Stimulated activated CD8-positive, alpha-beta memory T cell treated with anti-CD3 and anti-CD28 coated beads, Interleukin-7, amount 100 ng/mL, for 1 hour (primary cell): ENCODE measurements at places on chromosomes 4 and X.

GRCh38 chrX:71935476-71935875, 24.8 kb downstream of the NHSL2 start:
- no peak for DNase-seq

GRCh38 chr4:156837625-156838345, 133.8 kb downstream of the PDGFC start:
- DNase-seq, result no peak

DNA sequence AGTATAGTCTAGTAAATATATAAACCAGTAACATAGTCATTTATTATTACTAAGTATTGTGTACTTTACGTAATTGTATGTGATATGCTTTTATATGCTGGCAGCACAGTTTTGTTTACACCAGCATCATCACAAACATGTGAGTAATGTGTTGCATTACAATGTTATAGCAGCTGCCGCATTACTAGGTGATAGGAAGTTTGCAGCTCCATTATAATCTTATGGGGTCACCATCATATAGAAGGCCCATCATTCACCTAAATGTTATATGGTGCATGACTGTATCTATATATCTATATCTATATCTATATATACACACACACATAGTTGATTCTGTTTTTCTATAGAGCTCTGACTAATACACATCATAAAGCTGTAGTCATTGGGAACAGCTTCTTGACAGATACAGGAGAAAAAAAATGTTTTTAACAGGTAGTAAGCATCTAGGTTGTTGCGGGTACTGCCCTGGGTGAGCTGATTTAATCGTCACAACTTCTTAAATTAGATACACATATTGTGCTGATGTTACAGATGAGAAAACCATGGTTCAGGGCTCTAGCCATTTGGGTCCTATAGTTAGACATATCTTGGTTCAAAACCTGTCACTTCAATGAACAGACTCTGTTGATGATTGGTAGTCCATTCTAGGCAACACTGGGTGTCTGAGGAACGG, 77.9 kb downstream of the CLNK start:
- DNase-seq, result no peak

DNA sequence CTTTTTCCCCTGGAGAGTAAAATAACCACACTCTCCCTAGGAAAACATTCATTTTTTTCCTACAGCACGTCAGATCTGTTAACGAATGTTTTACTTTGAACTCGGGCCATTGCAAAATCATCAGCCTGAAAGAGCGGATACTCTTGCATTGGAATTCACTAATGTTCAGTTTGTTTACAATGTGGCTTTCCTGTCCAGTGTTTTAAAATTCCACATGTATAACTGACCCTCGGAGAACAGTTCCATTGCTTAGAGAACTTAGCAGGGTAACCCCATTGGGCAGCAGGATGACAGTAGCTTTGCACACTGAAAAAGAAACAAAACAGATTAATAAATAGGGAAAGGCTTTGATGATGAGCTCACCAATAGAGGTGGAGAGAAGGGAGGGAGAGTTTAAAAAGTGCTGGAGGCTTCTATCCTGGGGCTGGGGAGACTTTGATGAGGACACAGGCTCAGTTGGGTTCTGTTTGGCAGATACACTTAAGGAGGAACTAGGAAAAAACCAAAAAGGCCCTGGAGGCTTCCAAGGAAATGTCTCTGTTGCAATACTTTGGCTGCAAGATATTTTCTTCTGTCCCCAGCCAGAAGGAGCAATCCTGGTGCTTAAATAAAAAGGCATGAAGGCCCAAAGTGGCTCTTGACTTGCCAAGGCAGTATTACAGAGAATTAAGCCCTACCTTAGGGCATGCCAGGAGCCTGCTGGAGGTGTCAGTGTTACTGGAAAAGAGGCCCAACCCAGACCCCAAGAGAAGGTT, 143.1 kb downstream of the ARSF start:
- no peak for DNase-seq

GRCh38 chr4:38856524-38857337, at the start of gene TLR6:
TSS of gene TLR6 (minus strand) at chr4:38856817. CDS start at chr4:38829473, 27,344 bp downstream.
- DNase-seq, result no peak

GRCh38 chrX:138481649-138482048, 229.9 kb downstream of the FGF13 start:
- no peak for DNase-seq

- DNase-seq, result no peak
Measured at GRCh38 chr4:35966566-35966965, 277.7 kb downstream of the ARAP2 start.

GRCh38 chr4:182881914-182882313, 35.3 kb downstream of the DCTD start:
- no peak for DNase-seq

DNA sequence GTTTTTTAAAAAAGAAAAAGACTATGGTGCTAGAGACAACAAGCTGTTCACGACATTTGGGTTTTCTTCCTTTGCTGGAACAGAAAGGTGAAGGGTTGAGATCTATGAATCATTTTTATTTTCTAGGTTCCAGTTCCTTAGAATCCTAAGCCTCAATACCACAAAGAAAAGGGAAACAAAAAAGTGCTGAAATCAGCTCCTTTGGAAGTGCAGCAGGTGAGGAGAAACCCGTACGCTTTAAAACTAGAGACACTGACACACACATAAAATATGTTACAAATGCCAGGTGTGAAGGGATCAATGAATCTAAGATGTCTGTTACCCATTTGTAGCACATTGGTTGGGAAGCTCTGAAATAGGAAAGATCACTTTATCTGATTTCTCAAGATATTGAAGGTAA, 125.2 kb downstream of the AREG start:
- DNase-seq, result no peak

DNA sequence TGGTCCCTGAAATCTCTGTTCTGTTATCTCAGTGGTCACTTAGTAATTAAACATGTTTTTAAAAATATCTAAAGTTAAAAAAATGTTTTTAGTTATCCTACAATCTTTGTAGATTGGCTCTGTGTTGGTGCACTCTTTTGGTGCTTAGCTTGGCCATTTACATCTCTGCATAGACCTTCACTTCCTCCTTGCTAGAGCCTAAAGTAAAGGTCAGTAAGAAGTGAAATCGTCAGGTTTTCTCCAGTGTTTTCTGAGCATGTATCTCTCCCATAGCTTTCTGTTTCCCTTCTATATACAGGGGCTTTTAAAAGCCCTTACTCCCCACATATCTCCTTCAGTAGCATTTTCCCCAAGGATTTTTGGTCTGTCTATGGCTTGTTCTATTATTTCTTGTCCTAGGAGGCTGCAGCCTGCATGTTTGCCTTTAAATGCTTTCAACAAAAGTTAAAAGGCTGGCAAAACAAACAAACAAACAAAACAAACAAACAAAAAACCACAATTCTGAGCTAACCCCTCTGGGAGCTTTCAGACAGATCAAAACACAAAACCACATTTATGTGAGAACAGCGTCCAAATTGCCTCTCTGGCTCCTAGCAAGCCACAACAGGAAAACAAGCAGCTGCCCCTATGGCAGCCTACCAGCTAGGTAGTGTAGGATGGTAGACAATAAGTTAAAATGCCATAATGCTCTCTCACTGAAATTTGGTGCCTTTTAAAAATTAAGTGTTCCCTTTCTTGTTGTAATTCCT, 27.3 kb upstream of the GPRASP2 start:
- DNase-seq, result no peak

DNA sequence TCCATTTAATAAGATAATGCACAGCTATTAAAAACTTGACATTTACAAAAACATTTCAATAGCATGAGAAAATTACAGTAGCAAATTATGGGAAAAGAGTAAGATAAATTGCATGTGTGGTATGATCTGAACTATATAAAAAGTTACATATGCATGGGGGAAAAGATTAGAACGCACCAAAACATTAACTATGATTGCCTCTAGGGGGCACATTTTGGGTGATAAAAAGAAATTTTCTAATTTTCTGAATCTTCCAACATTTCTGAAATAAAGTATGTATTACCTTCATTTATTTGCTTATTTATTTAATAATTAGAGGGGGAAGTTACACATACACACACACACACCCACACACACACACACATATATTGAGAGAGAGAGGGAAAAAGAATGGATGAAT, 19.6 kb upstream of the KDM5C start:
- DNase-seq, result no peak

DNA sequence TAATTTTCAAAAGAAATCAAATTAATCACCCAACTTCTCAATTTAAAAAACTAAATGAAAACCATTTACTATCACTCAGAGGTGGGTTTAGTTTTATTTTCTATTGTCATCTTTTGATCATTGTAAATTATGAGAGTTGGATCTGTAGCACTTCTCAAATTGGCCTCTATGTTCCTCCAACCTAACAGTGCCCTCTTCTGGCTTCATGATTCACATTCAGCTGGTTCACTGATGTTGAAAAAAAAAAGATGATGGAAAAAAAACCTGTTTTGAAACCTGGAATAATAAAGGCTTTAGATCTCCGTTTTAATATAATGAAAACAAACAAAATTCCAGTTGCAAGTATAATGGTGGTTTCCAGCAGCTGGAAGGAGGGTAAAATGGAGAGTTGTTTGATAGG, 2.4 kb upstream of the NBDY start:
- no peak for DNase-seq

DNA sequence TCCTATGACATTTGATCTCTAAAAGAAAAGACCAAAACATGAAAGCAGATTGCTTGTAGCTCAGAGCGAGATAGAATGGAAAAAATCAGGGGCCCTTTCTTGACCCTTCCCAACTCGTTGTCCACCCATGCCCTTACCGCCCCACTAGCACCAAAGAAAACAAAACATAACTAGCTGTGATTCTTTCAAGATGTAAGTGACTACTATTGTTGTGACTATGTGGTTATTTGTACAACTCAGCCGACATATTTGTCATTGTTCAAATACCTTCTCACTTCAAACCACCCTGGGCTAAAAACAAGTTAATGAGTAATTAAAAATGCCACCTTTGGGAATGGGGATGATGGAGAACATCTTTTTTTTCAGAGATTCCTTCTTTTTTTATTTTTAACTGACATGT, 171.2 kb upstream of the GPC4 start:
- no peak for DNase-seq

GRCh38 chr4:40840985-40841571, 91.3 kb downstream of the NSUN7 start:
- DNase-seq, result peak; percentile 16

DNA sequence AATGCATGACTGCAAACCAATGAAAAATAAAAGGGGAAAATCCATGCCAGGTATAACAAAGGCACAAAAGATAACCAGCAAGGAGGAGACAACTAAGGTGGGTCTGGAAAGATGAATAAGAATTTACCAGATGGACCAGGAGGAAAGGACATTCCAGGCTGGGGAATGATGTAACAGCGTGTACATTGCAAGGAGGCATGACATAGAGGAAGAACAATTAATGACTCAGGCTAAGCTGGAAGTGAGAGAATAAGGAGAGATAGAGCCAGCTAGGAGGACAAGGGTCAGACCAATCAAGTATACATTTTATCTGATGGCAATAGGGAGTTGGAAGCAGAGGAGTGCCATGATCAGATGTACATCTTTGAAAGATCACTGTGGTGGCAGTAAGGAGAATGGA, 57.0 kb downstream of the MTMR8 start:
- no peak for DNase-seq

DNA sequence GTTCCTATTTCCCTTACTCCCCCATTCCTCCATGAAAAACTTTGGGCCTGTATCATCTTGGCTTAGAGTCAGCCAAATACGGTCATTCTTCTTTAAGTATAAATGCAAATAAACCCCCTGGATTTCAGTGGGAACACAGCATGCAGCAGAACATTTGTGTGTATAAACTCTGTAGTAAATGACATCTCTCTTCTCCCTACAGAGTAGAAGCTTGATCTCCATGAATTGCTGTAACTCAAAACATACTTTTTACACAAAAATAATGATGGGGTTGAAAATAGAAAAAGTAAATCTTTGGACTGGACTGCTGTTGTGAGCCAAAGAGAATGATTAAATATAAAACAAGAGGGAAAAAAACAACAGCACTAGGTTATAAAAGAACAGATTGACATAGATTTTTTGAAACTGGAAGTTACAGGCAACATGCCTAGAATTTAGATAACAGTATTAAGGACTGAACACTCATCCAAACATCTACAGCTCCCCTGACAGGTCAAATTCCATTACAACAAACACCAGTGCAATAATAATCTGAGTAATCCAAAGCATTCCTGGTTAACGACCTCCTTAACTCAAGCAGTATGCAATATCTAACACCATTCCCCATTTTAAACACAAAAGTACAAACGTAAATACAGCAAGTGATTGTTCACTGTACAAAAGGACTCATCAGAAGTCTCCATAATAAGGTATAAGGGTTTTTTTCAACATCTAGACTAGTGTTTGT, 30.7 kb downstream of the TSPAN5 start:
- DNase-seq, result no peak

DNA sequence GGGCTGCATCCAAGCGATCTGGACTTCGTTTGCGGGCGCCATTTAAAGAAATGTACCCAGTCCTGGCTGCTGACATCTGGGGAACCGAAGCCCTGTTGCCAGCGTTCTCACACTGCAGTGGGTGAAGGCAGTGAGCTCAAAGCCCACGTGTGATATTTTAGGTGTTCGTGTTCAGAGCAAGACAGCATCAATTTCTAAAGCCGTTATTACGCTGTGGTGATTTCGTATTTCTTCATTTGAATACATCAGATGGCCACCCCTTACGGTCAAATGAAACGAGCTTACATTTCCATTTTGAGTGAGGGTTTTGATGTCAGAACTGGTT, 376 bp upstream of the C4orf36 start:
- no peak for DNase-seq

- DNase-seq, result no peak
Measured at GRCh38 chr4:72319601-72320021, 249.4 kb downstream of the ADAMTS3 start.

GRCh38 chr4:166657261-166657660, 577.0 kb downstream of the SPOCK3 start:
- DNase-seq, result no peak

DNA sequence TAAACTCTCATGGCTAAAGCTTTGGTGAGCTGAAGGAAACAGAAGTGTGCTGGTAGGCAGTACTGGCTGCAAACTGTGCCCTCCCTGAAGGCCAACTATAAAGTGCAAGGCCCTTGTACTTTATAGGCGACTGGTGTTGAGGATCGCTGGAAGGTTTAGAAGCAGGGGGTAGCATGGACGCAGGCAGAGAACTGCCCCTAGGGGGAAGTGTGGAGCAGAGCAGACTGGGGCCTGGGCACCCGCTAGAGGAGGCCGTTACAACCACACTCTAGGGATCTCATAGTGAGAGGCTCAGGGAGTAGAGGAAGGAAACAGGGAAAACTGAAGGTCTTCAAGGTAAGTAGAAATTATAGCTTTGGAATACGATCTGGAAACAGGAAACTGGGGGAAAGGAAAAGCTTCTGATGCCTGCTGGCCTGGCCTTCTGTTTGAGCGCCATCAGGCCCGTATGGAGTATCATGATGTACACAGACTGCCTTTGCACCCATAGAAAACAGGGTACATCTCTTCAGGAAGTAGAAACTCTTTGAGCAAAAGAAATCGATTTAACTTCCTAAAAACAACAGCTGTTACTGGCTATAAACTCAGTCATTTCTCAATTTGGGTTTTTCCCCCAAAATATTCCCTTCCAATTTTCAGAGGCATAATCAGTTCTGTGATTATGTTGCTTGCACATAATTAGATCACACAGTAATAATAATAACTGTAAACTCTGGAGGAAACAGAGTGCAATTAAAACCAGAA, 23.9 kb upstream of the TMSB4X start:
- no peak for DNase-seq

GRCh38 chr4:16443504-16444088, 217.3 kb upstream of the TAPT1 start:
- no peak for DNase-seq

- no peak for DNase-seq
Measured at GRCh38 chr4:106869551-106869950, 166.6 kb downstream of the DKK2 start.

GRCh38 chrX:17922303-17922702, 61.2 kb upstream of the RAI2 start:
- DNase-seq, result no peak
